ENCODE measurements at places on chromosomes 5 and 9.

DNA sequence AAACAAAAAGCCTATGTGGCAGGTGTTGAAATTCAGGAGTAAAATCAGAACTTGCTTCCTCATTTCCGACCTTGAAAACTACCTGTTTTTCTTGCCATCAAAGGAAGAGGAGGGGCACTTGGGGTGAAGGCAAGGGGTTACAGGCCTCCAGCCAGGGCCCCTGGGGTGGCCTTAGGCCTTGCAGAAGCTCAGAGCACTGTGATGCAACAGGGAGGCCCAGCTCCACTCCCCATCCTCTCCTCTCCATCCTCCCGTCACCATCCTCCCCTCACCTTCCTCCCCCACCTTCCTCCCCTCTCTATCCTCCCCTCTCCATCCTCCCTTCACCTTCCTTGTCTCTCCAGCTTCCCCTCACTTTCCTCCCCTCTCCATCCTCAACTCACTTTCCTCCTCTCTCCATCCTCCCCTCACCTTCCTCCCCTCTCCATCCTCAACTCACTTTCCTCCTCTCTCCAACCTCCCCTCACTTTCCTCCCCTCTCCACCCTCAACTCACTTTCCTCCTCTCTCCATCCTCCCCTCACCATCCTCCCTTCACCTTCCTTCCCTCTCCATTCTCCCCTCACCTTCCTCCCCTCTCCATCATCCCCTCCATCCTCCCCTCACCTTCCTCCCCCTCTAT lies 111.6 kb downstream of the WNK2 start:
- DNase-seq, result peak; percentile 55

GRCh38 chr9:25716220-25716872 lies 38.1 kb upstream of the TUSC1 start:
- no peak for DNase-seq

GRCh38 chr9:86541014-86541570 lies 186.9 kb upstream of the TUT7 start:
- no peak for DNase-seq

DNA sequence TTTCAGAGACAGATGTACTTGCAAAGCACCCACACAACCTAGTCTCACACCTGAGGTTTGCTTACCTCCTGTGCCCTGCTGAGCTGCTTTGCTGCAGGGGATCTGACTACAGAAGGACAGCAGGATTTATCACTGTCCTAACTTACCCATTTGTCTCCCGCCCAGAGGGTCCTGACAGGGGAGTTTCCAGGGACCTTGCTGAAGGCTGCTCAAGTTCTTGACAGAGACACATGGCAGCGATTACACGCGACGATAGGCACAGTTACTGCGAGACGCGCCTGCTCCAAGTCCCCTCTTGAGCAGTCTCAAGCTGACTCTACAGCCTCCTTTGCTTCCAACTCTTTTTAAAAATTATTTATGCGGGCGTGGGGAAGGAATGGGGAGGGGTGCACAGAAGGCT lies 24.6 kb upstream of the GALNT10 start:
- no peak for DNase-seq

DNA sequence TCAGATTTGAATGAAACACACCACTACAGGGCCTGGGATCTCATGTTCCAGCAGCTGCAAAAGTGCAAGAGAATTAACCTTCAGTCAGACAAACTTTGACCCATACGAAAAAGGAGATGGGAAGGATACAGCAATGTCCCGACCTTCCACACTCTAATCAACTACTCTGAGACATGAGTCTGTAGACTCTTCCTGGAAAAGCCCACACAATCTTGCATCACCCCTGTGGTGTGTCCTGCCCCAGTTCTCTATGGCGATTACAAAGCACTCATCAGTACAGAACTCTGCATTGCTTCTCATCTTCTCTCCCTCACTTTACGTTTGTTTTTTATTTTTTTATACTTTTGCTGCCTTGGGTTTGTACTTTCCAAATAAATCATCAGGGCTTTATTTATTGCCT lies 241.0 kb upstream of the KIF2A start:
- no peak for DNase-seq

- DNase-seq, result no peak
These were observed 339.9 kb downstream of the ACTL7B start for GRCh38 chr9:108515856-108516255.

DNA sequence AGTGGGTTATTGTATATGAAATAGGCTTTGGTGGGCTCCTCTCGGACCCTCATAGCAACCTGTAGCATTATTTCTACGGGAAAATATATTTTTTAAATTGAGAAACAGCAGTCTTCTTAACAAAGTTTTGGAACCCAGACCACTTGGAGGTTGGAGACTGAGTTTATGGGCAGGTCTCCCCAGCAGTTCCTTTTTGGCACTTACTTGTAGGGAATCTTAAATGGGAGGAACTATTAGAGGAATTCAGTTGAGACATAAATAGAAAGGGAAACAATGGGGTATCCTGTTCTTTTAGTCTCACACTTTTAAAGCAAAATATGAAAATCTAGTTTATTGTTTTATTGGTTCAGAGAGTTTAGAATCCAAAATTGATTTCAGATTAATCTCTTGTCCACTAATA lies 111.5 kb downstream of the TRIO start:
- DNase-seq, result no peak

DNA sequence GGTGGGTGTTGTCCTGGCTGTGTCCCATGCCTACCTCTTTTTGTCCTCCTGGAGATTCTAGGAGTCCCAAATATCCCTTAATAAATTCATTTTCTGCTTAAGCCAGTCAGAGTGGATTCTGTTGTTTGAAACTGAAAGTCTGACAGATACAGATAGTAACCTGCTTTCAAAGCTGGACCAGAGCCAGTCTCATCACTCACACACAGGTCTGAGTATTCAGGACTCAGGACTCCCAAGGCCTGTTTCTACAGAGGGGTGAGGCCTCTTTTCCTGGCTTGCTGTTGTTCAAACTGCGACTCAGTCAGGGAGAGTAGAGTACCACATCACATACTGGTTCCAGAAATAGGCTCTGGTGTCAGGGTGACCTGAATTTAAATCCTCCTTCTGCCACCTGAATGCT lies 190.1 kb downstream of the PAX5 start:
- no peak for DNase-seq

DNA sequence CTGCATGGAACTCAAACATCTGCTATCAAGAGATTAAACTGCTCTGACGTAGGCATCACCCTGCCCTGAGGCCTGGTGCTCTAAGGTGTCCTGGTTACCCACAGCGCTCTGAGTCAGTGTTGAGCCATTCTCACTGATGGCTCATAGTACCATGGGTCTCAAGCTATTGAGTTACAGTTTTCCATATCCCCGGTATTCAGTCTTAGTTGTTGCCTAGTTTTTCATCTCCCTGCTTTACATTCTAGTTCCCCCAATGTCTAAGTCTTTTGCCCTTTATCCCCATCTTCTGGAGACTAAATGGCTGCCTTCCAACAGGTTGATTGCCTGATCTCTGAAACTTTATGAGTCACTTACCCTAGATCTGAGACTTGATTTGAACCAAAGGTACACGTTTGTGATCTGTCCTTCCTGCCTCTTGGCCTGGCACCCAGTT lies 161.2 kb upstream of the PTGER4 start:
- peak; percentile 19 for DNase-seq

DNA sequence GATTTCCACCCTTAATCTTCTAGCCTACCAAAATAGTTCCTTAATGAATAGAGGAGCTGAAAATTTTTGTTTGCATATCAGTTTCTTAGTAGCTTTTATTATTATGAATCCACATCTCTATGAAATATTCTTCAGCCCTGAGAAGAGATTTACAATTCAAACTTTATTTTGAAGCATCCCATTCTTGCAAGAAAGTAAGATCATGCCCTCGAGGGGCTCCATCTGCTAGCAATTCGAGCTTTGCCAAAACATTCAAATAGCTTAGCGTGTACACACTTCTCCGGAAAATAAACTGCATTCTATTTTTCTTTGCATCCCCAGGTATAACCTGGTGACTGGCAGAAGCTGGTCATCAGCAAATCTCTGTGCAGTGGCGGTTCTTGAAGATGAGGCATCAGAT lies 370.7 kb downstream of the MTRR start:
- DNase-seq, result no peak

GRCh38 chr9:131426545-131426944 lies 32.7 kb downstream of the PRRC2B start:
- DNase-seq, result no peak

DNA sequence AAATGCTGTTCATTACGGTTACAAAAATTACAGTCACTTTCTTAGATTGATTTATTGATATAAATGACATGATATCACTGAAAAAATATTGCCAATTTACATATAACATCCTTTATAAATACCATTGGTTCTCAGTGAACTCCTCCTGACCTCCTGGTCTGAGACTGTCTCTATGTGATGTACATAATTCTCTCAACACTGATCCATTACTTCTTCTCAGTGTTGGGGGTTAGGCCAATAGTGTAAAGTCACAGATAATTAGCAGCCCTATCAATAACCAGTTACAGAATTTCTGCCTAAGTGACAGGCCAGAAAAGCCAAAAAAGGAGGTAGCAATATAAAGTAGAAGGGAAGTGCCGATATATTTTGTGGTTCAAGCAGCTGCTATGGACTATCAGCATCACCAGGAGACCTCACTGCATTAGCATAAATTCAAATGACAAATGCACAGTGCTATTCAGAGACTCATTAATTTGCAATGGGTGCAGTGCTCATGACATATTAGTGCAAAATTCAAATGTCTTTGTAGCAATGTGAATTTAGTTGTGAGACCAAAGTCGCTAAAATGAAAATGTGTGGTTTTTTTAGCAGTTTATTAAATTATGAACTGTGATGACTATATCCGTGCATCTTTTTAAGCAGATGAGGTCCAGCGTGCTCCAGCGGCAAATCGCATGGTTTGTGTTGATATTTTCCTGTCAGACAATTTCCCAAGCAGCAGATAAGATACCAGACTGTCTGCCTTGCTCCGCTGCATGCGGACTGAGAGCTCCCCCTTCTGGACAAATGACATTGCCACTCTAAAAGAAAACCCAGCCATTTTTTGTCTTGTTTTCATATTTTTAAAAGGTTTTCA lies 144.6 kb downstream of the CETN3 start:
- DNase-seq, result peak; percentile 73

DNA sequence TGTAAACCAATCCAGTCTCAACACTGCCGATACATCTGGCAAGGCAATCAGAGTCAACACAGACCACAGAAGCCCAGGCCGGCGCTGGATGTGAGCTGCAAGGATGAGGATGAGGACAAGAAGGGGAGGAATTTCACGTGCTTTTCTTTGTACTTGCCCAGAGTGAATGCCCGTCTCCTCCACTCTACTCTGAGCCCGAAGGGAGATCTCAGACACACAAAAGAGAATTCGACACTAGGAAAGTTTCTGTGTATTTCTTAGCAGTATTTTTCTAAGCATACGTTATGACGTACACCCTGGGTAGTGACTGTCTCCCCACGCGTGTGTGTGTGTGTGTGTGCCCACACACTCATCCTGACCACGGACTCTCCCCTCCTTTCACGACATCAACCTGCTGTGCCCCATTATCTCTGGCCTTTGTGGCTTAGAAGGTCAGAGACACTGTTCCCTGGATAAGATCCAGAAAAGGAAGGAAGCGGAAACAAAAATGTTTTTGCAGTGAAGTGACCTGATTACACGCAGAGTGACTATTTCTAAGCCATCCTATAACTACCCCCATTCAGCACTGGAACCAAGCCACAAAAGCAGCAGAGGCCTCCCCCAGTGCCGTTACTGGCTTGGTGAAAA lies 227.3 kb upstream of the DAPK1 start:
- no peak for DNase-seq

DNA sequence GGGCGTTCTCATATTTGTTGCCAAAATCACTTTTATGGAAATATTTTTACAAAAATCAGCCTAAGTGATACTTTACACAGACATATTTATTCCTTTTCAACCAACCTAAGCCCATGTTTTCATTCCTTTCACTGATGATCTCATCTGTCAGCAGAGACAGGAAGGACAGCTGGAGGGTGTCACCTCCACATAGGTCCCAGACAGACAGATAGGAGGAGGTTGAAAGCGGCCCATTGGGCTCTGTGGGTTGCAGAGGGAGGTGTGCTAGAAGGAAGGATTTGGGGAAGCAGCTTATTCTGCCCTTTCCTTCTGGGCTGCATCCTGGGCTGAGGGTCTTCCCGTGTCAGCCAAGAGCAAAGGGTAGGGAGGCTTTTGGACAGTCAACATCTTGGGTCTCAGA lies 26.0 kb upstream of the SEMA4D start:
- peak; percentile 77 for DNase-seq

- peak; percentile 16 for DNase-seq
These were observed 133.3 kb upstream of the IFNE start for GRCh38 chr9:21615446-21615845.

Data from activated naive CD4-positive, alpha-beta T cell treated with anti-CD3 and anti-CD28 coated beads for 36 hours (primary cell).